D721Med (cell line): ENCODE measurements at places on chromosomes 13 and 19.
A peak's percentile ranks its signal among the peaks of the same experiment; 100 is the strongest.

DNA sequence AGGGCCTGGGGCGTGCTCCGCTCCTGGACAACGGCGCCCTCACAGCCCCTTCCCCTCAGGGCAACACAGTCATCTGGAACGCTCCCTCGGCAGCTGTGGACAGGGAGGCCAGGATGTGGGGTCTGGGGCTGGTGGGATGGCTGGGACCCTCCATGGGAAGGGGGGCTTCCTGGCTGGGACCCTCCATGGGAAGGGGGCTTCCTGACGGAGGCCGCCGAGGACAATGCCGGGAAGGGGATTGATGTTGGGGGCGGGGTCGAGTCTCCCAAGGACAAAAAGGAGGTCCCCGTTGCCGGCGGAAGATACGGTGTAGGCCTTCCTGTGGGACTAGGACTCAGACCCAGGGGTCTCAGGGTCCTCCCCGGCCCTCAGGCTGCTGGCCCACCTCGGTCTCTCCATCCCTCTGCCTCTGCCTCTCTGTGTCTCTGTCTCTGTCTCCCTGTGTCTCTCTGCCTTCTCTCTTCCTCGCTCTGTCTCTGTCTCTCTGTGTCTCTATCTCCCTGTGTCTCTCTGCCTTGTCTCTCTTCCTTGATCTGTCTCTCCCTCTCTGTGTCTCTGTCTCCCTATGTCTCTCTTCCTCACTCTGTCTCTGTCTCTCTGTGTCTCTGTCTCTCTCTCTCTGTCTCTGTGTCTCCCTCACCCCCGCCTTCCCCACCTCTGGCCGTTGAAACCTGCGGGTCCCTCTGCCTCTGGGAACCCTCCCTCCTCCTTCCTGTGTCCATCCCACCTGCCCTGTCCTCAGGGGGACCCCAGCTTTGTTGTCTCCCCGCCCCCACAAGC is 2.7 kb upstream of the MADCAM1 start:
- DNase-seq, result no peak

- no peak for DNase-seq
Measured at GRCh38 chr13:108777421-108778420, 148.3 kb downstream of the MYO16 start.

DNA sequence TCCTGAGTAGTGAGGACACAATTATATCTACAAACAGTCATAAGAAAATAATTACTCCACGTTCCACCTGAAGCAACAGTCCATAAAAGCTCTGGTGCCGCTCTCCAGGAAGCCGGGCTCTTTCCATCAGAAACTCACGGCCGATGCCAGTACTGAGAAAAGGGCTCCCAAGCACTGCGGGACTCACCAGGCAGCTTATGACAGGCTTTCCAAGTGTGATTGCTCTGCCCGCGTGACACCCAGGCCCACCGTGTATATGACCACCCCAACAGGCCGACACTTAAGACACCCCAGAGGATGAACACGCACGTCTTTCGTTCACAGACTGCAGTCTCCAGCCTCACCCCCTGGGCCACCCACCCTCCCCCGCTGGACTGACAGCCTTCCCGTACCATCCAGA is 199.0 kb downstream of the UQCRFS1 start:
- no peak for DNase-seq

DNA sequence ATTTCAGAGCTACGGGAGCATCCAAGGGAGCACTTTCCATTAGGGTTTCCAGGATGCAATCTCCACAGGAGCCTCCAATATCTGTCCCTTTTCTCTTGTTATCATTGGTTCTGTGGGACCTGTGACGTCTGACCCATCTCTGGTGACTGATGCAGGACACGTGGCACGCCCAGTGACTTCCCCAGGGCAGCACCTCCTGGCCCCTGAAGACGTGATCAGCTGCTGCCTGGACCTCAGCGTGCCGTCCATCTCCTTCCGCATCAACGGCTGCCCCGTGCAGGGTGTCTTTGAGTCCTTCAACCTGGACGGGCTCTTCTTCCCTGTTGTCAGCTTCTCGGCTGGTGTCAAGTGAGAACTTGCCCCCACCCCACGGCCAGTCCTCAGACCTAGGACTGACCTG is 25.5 kb downstream of the RYR1 start:
- no peak for DNase-seq

DNA sequence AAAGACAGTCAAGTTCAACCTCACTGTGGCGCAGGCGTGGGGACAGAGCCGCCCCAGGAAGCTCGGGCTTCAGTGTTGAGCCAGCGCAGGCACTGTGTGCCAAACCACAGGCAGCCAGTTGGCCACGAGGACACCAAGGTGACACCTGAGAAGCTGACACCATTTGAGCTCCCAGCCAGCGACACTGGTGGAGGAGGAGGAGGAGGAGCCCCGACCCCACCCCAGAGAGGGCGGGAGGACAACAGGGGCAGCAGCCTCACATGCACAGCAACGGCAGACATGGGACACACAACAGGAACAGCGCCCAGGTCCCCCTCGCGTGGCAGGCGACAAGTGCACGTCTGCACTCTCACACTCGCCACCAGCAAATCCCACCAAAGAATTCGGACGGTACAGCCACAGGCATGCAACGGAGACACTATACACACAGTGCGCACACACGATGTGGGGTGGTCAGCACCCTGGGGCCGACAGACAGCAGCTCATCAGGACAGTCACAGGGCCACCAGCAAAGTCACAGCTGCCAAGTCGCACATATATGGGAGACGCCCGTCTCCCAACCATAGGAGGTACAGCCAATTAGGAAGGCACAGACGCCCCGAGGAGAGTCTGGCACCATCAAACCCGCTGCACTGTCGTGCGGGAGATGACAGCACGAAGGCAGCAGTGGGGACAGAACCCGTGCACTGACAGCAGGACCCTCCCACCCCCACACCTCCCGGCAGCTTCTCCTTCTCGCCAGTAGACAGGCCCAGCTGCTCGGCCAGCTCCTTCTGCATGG is 3.4 kb downstream of the EIF3G start:
- DNase-seq, result peak; percentile 3

- DNase-seq, result no peak
Measured at GRCh38 chr13:76903544-76904162, 17.4 kb upstream of the KCTD12 start.

DNA sequence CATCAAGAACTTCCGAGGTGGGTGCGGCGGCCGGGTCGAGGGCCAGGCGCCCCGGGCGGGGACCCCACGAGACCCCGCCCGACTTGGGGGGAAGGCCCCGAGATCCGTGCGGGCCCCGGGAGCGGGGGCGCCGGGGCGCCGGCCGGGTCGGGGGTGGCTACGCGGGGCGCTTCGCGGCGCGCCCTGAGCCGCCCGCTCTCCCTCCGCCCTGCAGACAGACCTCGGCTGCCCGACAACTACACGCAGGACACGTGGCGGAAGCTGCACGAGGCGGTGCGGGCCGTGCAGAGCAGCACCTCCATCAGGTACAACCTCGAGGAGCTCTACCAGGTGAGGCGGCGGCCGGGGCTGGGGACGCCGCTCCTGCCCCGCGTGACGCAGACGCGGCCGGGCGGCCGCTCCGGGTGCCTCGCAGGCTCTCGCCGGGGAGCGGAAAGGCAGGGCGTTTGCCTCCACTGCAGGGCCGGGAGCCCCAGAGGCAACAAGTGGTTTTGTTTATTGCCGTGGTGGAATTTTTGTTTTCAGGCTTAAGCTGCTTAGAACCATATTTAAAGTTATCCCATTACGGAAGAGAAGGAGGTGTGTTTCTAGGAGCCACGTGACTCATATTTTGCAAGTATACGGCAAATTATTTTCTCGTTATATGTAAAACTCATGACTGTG is 477 bp downstream of the CUL4A start:
- DNase-seq, result no peak

DNA sequence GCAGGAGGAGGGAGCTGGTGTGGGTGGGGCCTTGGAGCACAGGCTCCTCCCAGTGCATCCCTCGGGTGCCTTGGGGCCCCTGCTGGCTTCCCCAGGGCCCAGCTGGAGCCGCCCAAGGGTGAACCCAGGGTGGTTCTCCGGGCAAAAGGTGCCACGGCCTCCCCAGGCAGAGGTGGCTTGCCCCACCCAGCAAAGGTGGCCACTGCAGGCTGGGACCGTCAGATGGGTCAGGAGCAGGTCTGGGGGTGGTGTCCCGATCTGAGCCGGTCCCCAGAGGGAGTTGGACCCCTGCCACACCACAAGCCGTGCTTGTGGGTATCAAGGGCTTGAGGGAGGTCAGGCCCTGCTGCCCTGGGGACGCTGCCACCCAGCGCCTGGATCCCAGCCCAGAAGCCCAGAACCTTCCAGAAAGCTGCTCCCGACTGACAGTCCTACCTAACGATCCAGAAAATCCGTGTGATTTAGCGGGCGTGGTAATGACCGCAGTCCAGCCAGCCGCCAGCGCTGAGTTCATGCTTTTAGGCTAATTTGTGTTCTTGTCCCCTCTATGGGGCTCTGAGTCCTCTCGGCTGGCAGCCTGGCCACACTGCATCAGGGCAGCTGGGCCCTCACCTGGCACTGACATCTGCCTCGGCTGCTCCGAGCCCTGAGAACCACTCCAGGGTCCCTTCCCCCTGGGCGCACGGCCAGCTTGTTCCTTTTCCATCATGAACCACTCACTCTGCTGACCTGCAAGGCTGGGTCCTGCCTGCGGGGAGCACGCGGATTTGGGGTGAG is 5.0 kb upstream of the GRIN3B start:
- DNase-seq, result no peak

DNA sequence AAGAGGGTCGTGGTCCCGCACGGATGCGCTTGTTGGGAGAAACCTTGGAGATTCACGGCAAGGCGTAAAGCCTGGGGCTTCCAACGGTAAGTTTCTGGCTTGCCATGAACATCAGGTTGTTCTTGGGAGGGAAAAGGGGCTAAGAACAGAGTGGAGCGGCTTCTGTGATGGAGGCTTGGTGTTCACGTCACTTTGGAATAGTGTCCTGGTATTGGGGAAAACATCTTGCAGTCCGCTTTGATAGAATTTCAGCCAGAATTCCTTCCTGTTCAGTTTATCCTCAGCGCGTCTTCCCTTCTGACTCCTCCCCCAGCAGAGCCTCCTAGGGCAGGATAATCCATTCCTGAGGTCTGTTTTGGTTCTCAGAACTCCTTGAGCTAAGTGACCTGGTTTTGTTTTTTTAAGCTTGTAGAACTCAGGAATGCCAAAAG is 2.0 kb downstream of the KCTD15 start:
- peak; percentile 62 for DNase-seq
